NCI-H1930 (cell line): ENCODE measurements at places on chromosomes 7 and 10.

DNA sequence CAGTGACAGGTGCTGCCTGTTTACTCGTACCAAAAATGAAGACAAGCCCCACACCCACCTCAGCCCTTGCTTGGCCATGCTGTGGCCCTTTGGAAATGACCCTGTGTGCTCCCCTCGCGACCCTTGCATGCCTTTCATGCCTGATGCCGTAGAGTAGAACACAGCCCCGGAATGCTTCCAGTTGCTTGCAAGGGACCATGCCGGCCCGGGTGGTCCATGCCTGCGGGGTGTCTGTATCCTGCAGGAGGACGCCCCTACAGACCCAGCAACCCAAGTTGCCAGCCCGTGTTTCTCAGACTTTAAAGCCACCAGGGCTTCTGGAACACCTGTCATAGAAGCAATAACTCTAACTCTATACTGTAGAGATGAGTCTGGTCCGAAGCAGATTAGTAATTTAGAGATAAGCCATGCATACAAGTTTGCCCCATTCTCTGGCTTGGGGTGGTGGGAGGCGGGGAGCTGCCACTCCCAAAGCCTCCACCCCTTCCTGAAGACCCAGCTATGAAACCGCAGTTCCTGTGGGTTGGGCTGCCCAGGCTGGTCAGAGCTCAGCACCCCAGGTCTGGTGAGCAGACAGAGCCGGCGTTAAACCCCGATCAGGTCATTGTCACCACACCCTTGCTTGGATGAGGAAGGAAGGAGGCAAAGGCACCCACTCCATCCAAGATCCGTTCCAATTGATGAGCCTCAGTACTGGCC is 143.5 kb downstream of the ADCY1 start:
- no peak for DNase-seq

DNA sequence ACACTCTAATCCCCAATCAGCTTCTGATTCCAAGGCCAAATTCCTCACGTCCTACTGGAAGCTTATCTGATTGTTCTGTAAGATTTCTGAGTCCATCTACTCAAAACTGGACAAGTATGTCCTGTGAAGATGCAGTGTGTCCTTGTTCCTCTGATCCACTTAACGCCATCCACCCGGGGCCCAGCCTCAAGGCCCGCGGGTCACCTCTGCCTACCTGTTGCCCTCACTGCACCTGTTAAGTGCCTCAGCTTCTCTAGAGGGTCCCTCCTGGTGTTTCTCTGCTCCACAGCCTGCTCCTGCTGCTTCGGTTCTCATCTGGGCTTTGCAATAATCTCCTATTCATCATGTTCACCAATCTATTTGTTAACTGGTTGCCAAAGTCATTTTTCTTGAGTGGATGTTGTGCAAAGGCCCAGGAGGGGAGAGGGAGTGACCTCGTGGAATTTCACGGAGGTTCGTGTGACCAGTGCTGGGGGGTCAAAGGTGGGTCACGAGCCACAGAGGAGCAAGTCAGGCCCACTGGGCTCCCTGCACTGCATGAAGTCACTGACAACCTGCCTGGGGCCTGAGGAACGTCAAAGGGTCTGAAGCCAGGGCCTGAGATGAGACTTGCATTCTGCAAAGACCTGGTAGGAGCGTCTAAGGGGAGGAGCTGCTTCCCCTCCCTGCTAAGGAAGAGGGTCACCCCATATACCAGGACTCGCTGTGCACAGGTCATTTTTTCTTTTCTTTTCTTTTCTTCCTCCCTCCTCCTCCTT is 338.1 kb downstream of the WDR37 start:
- DNase-seq, result no peak

DNA sequence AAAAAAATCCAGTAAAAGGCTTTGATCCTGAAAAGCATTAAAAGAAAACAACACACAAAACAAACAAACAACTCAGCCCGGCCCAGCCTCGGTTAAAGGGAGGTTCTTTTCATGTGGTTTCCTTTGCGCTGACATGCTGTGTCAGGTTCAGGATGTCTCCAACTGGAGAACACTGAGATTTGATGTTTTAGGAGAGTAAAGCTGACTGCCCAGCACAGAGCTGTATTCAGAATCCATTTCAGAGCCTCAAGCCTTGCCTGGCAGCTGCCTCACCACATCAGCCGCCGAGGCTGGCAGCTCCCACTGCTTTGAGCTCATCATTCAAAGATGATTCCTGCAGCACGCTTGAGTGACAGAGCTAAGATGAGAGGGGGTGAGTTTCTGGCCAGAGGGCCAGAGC is 205.8 kb upstream of the LYZL1 start:
- no peak for DNase-seq

DNA sequence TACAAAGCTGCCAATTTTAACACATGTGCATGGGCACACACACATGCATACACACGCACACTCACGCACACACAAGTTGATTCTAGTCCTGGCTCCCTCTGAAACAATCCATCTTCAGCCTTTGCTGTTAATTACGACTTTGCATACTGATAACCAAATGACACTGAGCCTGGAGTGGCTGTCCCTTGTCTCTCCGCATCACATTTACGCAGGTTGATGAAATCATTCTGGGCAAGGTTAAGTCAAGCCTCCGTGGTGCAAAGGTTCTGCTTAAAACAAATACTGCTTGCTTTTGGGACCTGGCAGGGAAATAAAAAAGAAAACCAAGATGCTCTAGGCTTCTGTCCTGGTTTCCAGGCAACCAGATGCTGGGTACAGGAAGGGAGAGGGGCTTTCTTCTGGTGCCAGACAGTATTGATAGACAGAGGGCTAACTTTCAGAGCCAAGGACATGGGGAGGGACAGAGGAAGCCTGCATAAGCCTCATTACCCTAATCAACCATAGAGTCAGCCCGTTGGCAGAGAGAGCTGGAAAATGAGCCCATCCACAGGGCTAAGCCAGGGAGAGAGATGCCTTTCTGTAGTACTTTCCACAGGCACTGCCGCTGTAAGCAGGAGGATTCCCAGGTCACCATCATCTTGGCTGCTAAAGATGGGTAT is 233.0 kb downstream of the WDR11 start:
- no peak for DNase-seq

DNA sequence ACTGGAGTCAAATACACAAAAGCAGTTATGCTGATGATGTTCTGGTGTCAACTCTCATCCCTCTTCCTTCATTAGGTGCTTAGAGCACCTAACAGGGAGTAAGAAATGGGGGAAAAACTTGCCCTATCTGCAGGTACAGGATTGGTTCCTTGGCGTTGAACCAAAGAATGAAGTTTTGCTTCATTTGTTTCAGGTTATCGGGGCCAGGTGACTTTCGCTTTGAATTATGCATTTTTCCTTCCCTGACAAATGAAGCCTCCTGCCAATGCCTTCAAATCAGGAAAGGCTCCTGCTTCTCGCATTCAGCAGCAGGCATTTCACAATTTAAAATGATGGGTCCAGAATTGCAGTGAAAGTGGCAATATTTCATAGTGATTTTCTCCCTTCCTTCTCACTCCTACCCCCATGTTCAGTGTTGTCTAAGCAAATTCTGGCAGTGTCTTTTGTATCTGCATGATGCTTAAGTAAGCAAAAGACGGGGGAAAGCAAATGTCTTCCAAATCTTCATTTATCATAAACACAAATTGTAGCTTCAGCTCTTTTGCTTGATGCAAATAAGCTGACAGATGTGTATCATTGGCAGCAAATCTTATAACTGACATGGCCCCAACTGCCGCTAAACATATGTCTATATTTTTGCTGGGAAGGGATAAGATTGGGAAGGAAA is 29.4 kb downstream of the DNAJB9 start:
- DNase-seq, result no peak

- no peak for DNase-seq
Observed at GRCh38 chr7:3005257-3005656, 38.4 kb downstream of the CARD11 start.

GRCh38 chr10:123269675-123270074 is 115.5 kb downstream of the BUB3 start:
- peak; percentile 45 for DNase-seq

DNA sequence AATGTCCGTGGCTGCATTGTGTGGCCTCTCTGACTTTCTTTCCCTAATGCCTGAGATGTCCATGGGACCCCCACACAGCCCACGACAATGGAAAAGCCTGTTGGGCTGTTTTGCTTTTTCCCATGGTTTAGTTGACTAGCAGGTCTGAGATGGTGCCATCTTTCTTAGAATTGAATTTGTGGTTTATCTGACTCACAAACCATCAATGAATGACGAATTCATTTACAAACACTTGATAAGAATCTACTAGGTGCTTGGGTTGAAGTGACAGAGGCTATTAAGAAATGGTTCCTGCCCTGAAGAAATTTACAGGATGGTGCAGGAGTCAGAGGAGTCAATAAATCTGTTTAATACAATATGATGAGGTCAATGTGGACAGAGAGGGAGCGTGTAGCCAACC is 75.4 kb downstream of the OTUD1 start:
- DNase-seq, result no peak

DNA sequence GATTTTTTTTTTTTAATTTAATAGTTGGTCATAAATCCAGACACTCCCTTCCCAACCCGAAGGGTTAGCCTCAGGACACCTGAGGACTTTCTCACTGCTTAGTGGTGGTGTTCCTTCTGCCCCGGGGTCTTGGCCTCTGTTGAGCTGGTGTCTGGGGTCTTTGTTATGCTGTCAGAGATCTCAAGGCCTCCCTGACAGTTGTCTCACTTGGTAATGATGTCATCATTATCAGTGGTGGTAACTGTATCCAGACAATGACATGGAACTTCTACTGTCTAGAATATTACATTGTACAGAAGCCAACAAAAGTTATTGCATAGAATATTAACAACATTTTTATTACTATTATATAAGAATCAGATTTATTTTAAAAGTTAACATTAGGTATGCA is 32.9 kb downstream of the PPP2R2D start:
- no peak for DNase-seq

- DNase-seq, result no peak
Observed at GRCh38 chr7:44769776-44770294, 21.2 kb downstream of the ZMIZ2 start.

GRCh38 chr10:128042131-128042610 is 84.1 kb downstream of the MKI67 start:
- no peak for DNase-seq

DNA sequence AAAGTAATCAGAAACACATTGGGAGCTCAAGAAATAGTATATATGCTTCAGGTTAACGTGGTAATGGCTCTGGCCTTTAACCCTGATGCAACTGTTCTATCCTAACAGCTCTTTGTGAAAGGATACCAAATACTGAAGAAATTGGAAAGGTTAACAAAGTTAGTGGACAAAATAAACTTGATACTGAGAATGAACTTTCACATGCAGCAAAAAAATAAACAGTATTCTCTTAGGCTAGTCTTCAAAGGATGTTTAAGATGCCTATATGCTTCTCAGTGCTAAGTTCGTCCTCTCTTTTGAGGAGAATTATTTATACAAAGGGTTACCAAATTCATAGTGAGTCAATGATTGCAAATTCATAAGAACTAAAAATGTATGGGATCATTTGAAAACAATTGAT is 256.2 kb upstream of the FERD3L start:
- no peak for DNase-seq

DNA sequence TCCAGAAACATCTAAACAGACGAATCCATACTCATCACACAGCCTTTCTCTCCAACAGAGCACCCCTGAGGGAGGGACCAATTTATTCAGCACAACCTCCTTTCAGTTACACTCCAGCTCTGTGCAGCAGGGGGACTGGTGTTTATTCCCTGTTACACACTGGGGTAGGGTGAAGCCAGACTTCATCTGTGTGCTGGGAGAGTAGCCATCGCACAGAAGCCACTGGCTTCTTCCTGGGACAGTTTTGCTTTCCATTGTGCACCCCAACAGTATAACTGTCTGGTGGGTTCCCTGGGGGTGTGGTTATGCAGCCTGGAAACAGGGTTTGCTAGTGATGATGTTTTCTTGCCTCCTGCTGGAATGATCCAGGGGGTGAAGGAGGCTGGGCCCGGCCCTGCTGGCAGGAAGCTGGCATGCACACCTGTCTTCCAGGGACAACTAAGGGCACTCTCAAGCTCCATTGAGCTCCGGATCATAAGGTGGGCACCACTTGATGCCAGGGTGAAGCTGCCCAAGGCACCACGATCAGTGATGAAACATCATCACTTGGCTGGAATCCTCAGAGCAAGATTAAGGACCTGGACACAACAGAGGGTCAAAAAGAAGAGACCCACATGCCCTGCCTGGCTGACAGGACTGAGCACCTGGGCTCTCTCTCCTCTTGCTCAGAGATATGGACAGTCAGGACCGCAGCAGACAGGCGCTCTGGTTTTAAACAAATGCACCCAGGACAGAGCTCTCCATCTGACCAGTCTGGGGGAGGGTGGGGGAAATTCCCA is 293.2 kb downstream of the GRID1 start:
- DNase-seq, result no peak

- no peak for DNase-seq
Observed at GRCh38 chr10:4108693-4109092, 323.7 kb upstream of the KLF6 start.

GRCh38 chr7:154916856-154917807 is 85.8 kb downstream of the PAXIP1 start:
- DNase-seq, result no peak

- no peak for DNase-seq
Observed at GRCh38 chr10:17747883-17748550, 4.0 kb upstream of the TMEM236 start.

DNA sequence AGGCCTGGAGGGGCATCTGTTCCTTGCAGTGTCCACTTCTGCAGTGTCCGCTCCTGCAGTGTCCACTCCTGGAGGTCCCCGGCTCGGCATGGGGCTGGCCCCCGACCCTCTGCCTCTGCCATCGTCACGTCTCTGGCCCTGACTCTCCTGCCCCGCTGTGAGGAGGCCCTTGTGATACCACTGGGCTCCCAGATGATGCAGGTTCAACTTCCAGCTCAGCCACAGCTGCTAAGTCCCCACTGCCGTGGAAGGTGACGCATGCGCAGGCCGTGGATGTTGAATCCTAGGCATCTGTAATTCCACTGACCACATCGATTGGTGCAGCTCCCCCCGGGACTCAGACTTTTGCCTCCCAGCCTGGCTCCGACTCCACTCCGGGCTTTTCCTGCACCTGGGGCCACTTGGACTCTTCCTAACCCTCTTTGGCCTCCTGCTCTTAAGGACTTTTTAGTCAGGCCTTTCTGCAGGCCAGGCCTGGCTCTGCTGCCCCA is 95.1 kb downstream of the GLRX3 start:
- no peak for DNase-seq

GRCh38 chr10:126207313-126207771 is 180.9 kb downstream of the ADAM12 start:
- DNase-seq, result no peak

DNA sequence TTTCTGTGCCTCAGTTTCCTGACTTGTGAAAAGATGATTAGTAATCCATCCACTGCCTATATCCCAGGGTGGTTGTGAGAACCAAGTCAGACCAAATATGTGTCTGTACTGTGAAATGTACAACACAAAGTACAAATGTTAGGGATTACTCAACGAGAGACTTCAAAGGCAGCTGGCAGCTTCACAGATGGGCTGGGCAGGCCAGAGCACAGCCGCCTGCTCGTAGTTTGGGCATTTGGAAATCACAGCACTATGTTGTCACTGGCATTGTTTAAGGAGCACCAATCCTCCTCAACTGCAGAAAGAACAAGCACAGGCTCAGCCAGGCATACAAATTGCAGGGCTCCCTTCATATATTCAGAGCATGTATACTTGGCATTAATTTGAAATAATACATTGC is 64.5 kb upstream of the C10orf90 start:
- DNase-seq, result no peak
